ENCODE measurements at places on chromosomes 12 and 14.

DNA sequence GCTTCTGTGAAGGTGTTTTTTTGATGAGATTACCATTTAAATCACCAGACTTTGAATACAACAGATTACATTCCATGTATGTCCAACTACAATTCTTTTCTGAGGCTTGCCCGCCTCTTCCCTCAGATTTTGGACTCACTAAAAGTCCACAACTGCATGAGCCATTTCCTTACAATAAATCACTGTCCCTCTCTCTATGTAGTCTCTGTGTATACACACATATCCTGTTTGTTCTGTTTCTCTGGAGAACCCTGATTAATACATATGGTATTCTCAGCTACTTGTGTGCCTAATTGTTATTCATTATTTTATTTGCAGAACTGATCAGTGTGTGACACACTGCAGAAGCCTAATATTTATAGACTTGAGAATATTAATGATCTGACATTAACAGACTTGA, 2.4 kb upstream of the MIPOL1 start:
- no peak for DNase-seq

- DNase-seq, result no peak
Measured at GRCh38 chr12:72282721-72283120, 10.6 kb downstream of the TRHDE start.

- DNase-seq, result no peak
Measured at GRCh38 chr12:56230432-56231183, 757 bp downstream of the SLC39A5 start.

- DNase-seq, result no peak
Measured at GRCh38 chr12:19012965-19013364, 116.6 kb upstream of the PLEKHA5 start.

GRCh38 chr14:66378712-66379505, 107.3 kb upstream of the CCDC196 start:
- no peak for DNase-seq

DNA sequence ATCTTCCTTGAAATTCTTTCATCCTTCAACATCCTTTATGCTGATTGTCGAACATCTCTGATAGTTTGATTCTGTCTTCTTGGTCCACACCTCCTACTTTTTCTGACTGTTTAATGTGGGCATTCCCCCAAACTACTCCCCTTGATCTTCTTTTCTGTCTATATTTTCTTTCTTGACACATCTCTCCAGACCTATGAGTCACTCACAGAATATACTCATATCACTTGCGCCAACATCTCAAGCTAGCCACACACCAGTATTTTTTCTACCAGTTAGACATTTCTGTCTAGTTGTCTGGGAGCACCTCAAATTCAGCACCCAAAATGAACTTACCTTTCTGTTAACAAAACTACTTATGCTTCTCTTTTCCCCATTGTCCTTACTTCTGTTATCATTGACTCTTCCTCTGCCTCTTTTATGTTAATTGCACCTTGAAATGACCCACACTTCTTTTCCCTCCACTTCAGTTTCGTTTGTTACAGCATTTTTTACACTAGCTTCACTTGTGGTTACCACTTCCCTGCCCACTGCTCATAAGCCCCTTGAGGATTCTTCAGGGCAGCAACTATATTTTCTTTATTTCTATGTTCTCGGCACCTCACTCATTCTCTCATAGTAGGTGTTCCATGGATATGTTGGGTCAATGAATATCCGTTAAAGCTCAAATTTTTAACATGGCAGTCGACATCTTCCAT, 33.5 kb downstream of the TSHR start:
- DNase-seq, result no peak

DNA sequence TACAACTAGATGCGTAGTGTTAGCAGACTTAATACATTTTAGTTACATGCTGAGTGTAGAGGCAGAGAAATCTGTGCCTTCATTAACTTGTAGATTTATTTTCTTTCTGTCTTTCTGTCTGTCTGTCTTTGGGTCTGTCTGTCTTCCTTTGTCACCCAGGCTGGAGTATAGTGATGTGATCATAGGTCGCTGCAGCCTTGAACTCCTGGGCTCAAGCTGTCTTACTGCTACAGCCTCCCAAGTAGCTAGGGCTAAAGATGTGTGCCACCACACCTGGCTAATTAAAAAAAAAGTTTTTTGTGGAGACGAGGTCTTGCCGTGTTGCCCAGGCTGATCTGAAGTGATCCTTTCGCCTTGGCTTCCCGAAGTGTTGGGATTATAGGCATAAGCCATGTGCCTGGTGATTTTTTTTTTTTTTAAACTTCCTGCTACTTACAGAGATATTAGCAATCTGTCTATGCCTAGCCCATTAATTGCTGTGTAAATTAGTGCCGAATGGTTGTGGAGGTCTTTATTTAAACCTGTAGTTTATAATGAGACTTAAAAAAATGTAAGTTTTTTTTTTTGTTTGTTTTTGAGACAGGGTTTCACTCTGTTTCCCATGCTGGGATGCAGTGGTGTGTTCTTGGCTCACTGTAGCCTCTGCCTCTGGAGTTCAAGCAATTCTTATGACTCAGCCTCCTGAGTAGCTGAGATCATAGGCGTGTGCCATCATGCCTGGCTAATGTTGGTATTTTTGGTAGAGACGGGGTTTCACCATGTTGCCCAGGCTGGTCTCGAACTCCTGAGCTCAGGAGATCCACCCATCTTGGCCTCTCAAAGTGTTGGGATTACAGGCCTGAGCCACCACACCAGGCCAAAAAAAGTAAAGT, 22.8 kb downstream of the ERC1 start:
- no peak for DNase-seq

- no peak for DNase-seq
Measured at GRCh38 chr14:37056473-37056872, 115.9 kb downstream of the SLC25A21 start.
